Cerebellar cortex (tissue), 1 donor: ENCODE measurements at places on chromosomes 6 and 20.

- DNase-seq = no peak
Observed at GRCh38 chr20:50903353-50904051, 27.7 kb downstream of the ADNP start.

GRCh38 chr6:105178110-105178509 lies 1.7 kb downstream of the POPDC3 start:
- no peak for DNase-seq

DNA sequence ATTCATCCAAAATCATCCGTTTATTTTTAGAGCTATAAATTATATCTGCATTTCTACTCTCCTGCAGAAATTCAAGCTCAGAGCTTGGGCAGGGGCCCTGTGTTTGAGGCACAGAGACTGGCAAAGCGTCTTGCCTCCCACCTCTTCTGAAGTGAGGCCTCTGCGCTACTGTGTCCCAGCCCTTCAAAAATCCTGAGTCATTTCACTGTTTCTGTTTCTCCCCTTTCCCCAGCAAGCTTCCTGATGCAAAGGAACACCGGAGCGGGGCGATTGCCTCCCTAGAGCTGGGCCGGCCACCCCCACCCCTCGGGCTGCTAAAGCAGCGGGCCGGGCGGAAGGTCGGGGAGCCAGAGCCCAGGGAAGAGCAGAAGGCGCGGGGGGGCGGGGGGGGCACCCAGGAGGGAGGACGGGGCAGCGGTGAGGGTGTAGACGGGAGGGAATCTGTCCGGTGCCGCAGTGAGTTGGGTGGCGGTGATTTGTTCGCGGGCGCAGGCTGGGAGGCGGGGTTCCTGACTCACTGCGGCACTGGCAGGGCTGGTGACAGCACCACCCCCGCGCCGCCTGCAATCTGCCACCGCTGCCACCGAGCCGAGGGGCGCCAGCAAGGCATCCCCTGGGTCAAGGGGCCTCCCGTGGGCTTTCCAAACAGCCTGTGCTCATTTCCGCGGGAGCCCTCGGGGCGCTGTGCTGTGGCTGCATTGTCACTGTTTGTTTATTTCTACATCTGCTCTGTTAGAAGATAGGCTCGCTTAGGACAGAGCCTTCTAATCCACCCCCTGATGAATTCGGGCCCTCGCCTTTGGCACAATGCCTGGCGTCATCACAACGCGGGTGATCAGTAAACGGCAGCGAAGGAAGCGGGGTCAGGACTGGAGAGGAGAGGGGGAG lies 46.5 kb upstream of the SNAP25 start:
- peak; percentile 78 for DNase-seq

DNA sequence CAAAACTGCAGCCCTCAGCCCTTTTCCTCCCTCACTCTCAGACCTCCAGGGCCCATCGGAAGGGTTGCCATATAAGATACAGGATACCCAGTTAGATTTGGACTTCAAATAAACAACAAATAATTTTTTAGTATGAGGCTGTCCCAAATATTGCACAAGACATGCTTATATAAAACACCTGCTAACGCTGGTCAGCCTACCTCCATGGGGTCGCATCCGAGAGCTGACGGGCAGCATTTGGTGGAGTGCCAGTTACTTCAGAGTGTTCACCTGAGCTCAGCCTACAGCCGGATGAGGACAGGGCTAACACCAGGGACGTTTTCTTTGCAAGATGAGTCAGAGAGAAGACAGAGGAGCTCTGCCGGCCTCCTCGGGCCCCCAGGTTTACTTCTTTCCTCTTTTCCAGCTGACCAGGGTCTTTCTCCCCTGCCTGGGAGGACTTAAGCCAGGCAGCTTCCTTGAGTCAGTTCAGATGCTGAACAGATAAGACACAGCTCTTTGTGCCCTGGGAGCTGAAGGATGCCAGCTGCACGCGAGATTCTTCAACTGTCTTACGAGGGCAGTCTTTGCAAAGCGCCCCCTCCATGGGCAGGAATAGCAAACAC lies 141.2 kb upstream of the KCNG1 start:
- DNase-seq = no peak

DNA sequence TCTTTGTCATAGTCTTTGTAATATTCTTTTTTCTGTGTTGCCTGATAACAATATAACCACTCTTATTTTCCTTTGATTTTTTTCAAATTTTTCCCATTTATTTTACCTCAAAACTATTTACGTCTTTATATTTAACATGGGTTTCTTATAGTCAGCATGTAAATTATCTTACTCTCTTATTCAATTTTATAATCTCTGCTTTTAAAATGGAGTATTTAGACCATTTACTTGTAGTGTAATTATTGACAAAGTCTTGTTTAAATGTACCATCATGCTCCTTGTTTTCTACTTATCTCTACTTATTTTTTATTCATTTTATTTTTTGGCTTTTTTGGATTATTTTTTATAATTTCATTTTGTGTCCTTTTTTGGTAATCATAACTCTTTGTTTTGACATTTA lies 476.5 kb upstream of the MAP3K7 start:
- DNase-seq = no peak

- no peak for DNase-seq
Observed at GRCh38 chr6:156976216-156977127, 199.3 kb downstream of the ARID1B start.
